RPMI8226 (cell line): ENCODE measurements at places on chromosomes 6 and 20.

GRCh38 chr20:42894483-42894882, 295.2 kb downstream of the PTPRT start:
- DNase-seq, result no peak

- no peak for DNase-seq
Measured at GRCh38 chr6:44636561-44637248, 249.2 kb downstream of the CDC5L start.

GRCh38 chr6:90849686-90850085, 262.8 kb upstream of the MAP3K7 start:
- DNase-seq, result no peak

DNA sequence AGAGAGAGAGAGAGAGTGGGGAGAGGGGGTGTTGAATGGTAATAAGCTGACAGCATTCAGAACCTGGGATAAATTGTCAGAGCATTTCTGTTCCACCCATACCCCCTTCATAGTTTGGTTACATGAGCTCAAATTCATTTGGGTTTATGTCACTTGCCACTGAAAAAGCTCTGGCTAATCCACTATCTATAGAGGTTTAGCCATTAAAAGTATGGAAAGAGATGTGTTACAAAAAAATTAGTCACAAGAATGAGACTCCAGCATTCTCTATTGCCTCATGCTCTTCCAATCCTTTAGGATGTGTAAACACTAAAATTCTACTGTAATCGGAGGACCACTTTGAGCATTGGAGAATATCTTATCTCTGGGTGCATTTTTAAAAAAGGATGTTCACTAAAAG, 297.6 kb upstream of the TCF21 start:
- no peak for DNase-seq

GRCh38 chr20:50376888-50377459, 133.2 kb upstream of the PTPN1 start:
- peak; percentile 95 for DNase-seq

GRCh38 chr20:36591854-36592641, 13.5 kb upstream of the RAB5IF start:
- DNase-seq, result no peak

DNA sequence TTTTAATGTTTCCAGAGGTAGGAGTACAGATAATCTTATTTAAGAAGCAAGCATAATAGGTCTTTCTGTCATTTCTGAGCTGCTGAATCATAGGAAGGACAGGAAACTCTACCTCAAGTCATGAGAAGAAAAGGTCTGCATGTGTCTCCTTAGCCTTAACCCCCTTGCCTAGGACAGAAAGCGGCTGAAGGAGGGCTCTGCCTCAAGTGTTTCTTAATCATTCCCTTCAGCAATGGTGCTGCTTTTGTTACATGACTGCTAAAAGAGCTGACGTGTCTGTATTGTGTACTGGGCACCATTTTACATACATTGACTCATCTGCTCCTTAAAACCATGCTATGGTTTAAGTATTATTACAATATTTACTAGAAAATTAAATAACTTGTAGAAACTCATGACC, 564.0 kb upstream of the AGPAT4 start:
- no peak for DNase-seq

GRCh38 chr6:111894272-111894671, 21.0 kb upstream of the FYN start:
- DNase-seq, result no peak

GRCh38 chr6:152386131-152386530, 251.0 kb downstream of the SYNE1 start:
- DNase-seq, result no peak

- DNase-seq, result no peak
Measured at GRCh38 chr20:4167261-4168021, 152.1 kb upstream of the RNF24 start.

GRCh38 chr6:121549736-121550135, 114.3 kb downstream of the GJA1 start:
- DNase-seq, result no peak

- no peak for DNase-seq
Measured at GRCh38 chr6:147648916-147649315, 140.4 kb downstream of the SAMD5 start.

- DNase-seq, result no peak
Measured at GRCh38 chr20:48892891-48893290, 28.6 kb upstream of the ARFGEF2 start.

GRCh38 chr6:37454420-37455140, 21.6 kb downstream of the CMTR1 start:
- no peak for DNase-seq

DNA sequence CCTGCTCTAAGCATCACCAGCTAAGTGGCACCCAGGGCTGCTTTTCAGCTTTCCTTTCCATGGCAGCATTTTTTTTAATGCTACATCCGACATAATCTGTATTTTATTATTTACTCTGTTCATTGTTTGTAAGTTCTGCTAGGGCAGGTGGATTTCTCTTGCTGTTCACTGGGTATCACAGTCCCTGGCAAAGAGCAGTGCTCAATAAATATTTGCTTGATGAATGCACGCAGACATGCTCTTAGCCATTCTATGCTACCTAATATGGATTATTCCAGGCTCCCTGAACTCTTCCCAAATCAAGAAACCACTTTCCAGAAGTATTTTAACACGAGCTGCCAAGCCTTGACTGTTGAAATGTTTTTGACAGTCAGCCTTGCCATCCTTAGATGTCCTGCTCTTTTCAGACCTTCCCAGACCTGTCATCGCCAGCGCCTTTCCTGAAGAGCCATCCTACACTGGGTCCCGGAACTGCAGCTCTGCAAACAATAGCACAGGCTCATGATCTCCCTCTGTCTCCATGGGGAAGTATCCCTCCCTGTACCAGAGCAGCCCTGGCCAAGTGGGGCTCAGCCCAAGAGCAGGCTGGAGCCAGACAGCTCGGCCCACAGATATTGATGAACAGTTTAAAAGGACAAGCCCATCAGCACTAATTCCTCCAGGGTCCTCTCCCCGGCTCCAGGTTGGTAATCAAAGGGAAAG, 136.5 kb upstream of the CDH4 start:
- DNase-seq, result no peak

- peak; percentile 56 for DNase-seq
Measured at GRCh38 chr6:135266675-135267074, 85.6 kb downstream of the MYB start.

- DNase-seq, result no peak
Measured at GRCh38 chr6:54315656-54316055, 7.4 kb downstream of the TINAG start.

DNA sequence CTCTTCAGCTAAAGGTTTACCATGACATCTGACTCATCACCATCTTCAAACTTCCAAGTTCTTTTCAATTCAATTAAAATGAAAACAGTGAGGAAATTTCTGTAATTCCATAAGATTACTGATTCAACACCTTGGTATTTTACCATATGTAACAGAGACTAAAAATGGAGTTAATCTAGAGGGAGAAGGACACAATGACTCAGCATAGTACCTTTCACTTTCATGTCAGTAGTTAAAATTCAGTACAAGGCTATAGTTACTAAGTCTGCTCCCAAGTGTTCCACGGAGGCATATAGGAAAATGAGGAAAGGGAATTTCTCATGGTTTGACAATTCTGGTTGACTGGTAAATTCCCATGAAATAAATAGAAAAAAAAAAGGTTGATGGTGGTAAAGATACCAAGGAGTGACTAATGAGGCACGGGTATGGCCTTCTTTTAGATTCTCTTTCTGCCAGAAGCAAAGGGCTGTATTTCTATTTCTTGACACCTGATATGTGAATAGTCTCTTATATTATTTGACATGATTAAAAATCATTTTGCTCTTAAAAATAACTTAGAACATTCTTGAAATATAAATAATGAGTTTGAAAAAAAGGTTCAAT, 526.7 kb upstream of the ADGRB3 start:
- DNase-seq, result no peak

GRCh38 chr6:115898246-115898645, 162.4 kb downstream of the FRK start:
- no peak for DNase-seq

DNA sequence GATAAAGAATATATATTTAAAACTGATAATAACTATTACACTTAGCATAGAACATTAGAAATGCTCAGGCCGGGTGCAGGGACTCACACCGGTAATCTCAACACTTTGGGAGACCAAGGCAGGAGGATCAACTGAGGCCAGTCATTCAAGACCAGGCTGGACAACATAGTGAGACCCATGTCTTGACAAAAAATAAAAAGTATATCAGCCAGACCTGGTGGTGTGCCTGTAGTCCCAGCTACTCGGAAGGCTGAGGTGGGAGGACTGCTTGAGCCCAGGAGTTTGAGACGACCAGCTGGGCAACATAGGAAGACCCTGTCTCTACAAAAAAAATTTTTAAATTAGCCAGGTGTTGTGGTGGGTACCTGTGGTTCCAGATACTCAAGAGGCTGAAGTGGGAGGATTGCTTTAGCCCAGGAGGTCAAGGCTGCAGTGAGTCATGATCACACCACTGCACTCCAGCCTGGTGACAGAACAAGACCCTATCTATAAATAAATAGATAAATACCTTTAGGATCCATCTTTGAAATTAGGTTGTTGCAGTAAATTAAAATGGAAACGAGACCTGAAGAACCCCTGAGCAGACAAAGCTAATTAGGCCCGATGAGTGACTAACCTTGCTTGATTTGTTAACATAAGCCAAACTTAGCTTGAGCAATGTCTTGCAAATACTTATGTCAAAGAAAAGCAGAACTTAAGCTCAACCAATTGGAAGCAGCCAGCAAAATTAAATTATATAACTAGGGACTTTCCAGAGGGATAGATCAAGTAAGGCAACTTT, 75.8 kb upstream of the E2F3 start:
- DNase-seq, result no peak

DNA sequence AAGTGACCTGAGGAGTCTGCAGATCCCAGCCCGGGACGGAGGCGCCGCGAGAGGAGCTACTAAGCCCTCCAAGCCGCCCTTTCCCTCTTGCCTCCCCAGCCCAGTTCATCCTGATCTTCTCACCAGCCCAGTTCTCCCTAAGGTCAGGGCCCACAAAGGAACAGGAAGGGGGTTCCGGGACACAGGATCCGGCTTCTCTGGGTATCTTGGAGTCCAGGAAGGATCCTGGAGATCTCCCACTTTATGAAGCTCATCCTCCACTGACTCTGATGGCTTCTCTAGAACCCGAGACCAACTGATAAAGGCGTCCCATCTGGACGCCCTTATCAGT, 36.9 kb upstream of the HLA-C start:
- no peak for DNase-seq
